ENCODE measurements at places on chromosomes 7 and 10. TPM values are rescaled to one million over a fixed set of nuclear protein-coding genes. Genes with fewer than 3 reads are reported as not detected.

GRCh38 chr10:102438374-102438773, 6.0 kb upstream of the CUEDC2 start:
- H3K27ac ChIP-seq: no peak overlapping the region
- H3K36me3 ChIP-seq: no peaks in the 10 kb centered on the region
- no peaks in the 10 kb centered on the region for H3K27me3 ChIP-seq
- no peak for DNase-seq
- peaks cover 6% of the 10 kb centered on the region for H3K4me1 ChIP-seq

GRCh38 chr10:129156406-129156805, 310.6 kb upstream of the MGMT start:
- no peaks in the 10 kb centered on the region for H3K4me1 ChIP-seq
- no peak for DNase-seq
- no peak overlapping the region for H3K27ac ChIP-seq
- no peak overlapping the region for H3K4me3 ChIP-seq
- no peaks in the 10 kb centered on the region for H3K36me3 ChIP-seq
- H3K27me3 ChIP-seq: no peaks in the 10 kb centered on the region

SIRT1 gene
- total RNA-seq: 42.6 TPM

ITGA8 gene
- total RNA-seq: 0.07 TPM

GRCh38 chr7:85890244-85890811, 703.5 kb upstream of the SEMA3D start:
- H3K4me1 ChIP-seq: no peaks in the 10 kb centered on the region
- H3K27ac ChIP-seq: no peak overlapping the region
- no peaks in the 10 kb centered on the region for H3K27me3 ChIP-seq
- peak; percentile 34 for DNase-seq

DNA sequence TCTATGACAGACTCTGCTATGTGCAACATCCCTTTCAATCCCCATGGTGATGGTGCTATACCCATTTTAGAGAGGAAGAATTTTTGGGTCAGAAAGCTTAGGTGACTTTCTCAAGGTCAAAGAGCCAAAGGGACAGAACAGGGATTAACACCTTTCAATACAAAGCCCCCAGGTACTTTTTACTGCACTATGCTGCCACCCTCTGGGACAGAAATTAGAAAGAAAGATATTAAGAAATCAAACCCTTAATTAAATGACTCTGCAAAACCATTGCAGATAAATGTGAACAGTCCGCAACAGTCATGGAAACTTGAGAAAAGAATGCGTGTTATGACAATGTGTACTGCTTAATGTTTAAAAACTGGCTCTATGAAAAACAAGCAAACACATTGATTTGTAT, 673.7 kb downstream of the MAGI2 start:
- no peaks in the 10 kb centered on the region for H3K4me1 ChIP-seq
- H3K27ac ChIP-seq: no peak overlapping the region
- no peaks in the 10 kb centered on the region for H3K36me3 ChIP-seq
- DNase-seq: no peak
- peaks cover 40% of the 10 kb centered on the region for H3K27me3 ChIP-seq

DNA sequence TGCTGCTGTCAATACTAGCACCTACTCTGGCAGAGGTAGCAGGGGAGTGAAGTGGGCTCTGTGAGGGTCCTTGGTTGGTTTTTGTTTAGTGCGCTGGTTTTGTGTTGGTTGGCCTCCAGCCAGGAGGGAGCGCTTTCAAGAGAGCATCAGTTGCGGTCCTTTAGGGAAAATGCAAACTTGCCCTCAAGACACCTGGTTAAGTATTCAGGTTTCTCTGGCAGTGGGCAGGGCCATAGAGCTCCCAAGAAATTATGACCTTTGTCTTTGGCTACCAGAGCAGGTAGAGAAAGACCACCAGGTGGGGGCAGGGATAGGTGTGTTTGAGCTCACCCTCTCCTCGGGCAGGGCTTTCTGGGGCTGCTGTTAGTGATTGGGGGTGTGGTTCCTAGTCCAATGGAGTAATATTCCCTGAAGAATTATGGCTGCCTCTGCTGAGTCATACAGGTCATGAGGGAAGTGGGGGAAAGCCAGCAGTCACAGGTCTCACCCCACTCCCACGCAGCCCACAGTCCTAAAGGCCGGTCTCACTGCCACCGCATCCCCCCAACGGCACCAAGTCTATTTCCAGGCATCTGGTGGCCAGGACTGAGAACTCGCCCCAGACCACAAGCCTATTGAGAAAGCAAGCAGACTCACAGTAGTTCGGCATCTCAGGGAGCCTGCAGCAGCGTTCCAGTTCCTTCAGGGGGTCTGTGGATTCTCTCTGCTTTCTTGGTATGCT, 280.5 kb downstream of the SFMBT2 start:
- no peaks in the 10 kb centered on the region for H3K4me1 ChIP-seq
- peaks cover 65% of the 10 kb centered on the region for H3K27me3 ChIP-seq
- no peaks in the 10 kb centered on the region for H3K36me3 ChIP-seq
- no peak overlapping the region for H3K4me3 ChIP-seq
- no peak for DNase-seq
- H3K27ac ChIP-seq: no peak overlapping the region

DNA sequence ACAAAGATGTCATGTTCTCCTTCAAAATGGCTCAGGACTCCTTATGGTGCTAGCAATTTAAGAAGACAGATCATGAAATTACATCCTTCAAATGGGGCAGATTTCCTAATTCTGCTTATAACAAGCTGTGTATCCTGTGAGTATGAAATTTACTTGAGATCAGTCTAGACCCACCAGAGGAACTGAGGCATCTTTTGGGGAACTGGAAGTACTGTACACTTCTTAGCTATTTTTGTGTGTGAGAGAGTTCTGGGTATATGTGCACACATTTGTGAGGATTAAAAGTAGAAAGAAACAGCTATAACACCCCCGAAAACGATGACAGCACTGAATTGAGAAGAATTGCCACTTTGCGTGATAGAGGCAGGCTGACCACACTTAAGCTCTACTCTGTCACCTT, 187.0 kb upstream of the CCDC6 start:
- H3K36me3 ChIP-seq: no peaks in the 10 kb centered on the region
- no peaks in the 10 kb centered on the region for H3K4me1 ChIP-seq
- DNase-seq: no peak
- H3K27ac ChIP-seq: no peak overlapping the region

DNA sequence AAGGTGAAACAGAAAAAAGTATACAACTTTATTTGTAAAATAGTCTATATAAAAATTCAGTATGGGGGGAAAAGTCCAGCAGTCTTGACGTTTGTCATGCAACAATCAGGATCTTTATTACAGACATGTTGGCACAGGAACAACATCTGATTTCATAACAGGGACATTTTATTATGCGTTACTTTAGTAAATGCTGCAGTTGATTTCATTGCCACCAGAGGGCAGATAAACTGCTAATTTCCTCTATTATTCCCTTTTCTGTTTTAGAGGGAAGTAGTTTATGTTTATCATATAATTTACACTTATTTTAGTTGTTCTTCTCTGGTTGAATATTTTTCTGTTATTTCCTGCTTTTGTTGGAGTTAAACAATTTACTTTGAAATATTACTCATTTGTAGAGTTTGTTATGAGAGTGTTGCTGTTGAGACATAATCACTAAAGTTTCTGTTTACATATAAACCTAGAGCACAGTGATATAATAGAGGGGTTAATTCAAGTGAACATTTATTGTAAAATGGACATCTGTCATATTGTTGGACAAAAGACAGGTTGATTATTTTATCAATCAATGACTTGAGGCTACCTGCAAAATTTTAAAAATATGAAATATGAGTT, 3.3 kb downstream of the PLXDC2 start:
- peak overlapping the region; percentile 46 for H3K27ac ChIP-seq
- no peaks in the 10 kb centered on the region for H3K27me3 ChIP-seq
- peaks cover 27% of the 10 kb centered on the region for H3K4me1 ChIP-seq
- H3K4me3 ChIP-seq: peak overlapping the region; percentile 85
- peak; percentile 84 for DNase-seq

DNA sequence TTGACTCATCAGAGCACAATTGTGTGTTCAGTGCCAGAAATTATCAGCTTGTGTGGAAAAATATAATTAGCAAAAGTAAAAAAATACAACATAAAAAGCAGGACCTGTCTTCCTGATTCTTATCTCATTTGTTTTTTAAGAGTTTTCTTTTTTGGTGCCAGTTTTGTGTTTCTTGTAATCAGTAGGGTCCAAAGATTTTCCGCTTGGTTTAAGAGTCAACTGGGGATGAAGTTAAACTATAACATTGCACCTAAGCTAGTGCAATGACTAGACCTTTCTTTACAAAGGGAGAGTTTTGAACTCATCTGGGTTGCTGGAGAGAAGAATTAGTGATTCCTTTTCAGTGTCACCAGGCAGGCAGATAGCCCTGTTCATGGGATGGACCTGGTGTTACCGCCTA, 113.4 kb downstream of the PLPP4 start:
- no peak overlapping the region for H3K27ac ChIP-seq
- no peaks in the 10 kb centered on the region for H3K36me3 ChIP-seq
- peaks cover 14% of the 10 kb centered on the region for H3K27me3 ChIP-seq
- no peaks in the 10 kb centered on the region for H3K4me1 ChIP-seq

ELFN1 gene
- total RNA-seq: 0.09 TPM

AOAH gene
- total RNA-seq: not detected

GRCh38 chr7:158647475-158647792, 57.2 kb downstream of the NCAPG2 start:
- DNase-seq: no peak
- no peaks in the 10 kb centered on the region for H3K27me3 ChIP-seq
- H3K36me3 ChIP-seq: peaks cover 68% of the 10 kb centered on the region
- H3K4me3 ChIP-seq: no peak overlapping the region

DNA sequence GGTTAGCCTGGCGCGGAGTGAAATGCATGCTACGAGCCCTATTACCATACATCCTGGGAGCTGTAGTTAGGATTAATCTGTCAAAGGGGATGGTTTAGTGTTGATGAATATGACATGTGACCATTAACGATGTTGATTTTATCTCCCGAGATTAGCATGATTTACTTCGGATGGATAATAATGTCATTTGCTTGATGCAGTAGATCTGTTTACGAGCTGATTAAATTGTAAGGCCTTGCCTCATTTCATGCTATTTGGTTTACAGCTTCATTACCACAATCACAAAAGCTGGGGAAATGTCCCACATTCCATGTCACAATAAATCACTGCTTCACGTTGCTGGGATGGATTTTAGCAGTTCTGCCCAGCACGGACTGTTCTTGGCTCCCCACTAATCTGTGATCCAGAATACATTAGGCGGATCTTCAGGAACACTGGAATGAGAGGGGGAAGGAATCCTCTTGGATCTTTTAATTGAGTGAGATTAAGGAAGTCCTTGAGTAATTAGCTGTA, 22.3 kb downstream of the ZNF503 start:
- no peaks in the 10 kb centered on the region for H3K36me3 ChIP-seq
- peaks cover 10% of the 10 kb centered on the region for H3K4me1 ChIP-seq
- H3K27me3 ChIP-seq: peaks cover 75% of the 10 kb centered on the region
- peak; percentile 84 for DNase-seq

CRYGN gene
- total RNA-seq: 0.13 TPM

- H3K36me3 ChIP-seq: no peaks in the 10 kb centered on the region
- H3K27ac ChIP-seq: no peak overlapping the region
These were observed 297.1 kb upstream of the LRGUK start for GRCh38 chr7:133830081-133830480.

DNA sequence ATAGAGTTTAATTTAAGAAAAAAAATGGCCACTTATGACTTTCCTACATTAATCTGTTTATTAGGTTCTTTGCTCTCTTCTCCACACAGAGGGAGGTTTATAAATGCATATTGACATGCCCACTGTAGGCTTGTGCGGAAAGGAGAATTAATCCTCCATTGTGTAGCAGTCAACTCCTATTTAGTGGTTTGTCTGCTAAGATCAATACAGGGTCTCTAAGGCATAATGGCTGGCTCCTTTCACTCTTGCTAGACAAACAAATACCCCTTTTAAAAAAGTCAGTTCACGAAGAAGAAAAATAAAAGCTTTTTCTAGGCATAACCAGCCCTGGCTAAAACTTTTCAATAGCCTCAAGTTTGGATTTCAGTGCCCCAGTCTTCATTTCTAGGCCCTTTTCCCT, 141.6 kb downstream of the TSPAN12 start:
- H3K27me3 ChIP-seq: no peaks in the 10 kb centered on the region
- H3K27ac ChIP-seq: no peak overlapping the region
- peaks cover 4% of the 10 kb centered on the region for H3K4me1 ChIP-seq
- H3K4me3 ChIP-seq: no peak overlapping the region

DNA sequence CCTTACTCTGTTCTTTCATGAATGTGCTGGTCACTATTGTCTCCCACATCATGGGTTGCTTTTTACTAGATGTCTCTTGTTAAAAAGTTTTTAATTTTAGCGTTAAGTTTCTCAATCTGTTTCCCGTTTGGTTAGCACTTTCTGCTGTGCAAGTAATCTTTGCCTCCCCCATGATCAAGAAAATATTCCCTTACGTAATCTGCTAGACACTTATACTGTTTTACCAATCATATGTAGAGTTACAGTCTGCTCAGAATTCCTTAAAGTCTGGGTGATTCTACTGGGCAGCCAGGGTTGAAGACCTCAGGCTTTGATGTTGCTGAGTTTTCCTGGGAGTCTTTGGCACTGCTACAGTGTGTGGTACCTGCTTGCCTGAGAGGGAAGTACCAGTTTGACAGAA, 38.2 kb upstream of the RPA3 start:
- no peaks in the 10 kb centered on the region for H3K4me1 ChIP-seq
- H3K27ac ChIP-seq: no peak overlapping the region
- no peaks in the 10 kb centered on the region for H3K36me3 ChIP-seq
- DNase-seq: no peak

RAPGEF5 gene
- 14.9 TPM for total RNA-seq

CALHM3 gene
- total RNA-seq: not detected

VPS26A gene
- total RNA-seq: 82.1 TPM

RPEL1 gene
- not detected for total RNA-seq

LBX1 gene
- total RNA-seq: not detected

GRCh38 chr7:135232720-135233119, 918 bp upstream of the STRA8 start:
- H3K27ac ChIP-seq: no peak overlapping the region
- H3K4me3 ChIP-seq: no peak overlapping the region
- H3K4me1 ChIP-seq: no peaks in the 10 kb centered on the region
- no peaks in the 10 kb centered on the region for H3K36me3 ChIP-seq
- no peak for DNase-seq
- H3K27me3 ChIP-seq: no peaks in the 10 kb centered on the region

TDRD1 gene
- not detected for total RNA-seq

GRCh38 chr10:28710202-28710886, 33.0 kb downstream of the BAMBI start:
- no peaks in the 10 kb centered on the region for H3K36me3 ChIP-seq
- peaks cover 12% of the 10 kb centered on the region for H3K4me1 ChIP-seq
- no peaks in the 10 kb centered on the region for H3K27me3 ChIP-seq
- no peak overlapping the region for H3K4me3 ChIP-seq

CDC14C gene
- total RNA-seq: not detected

DNA sequence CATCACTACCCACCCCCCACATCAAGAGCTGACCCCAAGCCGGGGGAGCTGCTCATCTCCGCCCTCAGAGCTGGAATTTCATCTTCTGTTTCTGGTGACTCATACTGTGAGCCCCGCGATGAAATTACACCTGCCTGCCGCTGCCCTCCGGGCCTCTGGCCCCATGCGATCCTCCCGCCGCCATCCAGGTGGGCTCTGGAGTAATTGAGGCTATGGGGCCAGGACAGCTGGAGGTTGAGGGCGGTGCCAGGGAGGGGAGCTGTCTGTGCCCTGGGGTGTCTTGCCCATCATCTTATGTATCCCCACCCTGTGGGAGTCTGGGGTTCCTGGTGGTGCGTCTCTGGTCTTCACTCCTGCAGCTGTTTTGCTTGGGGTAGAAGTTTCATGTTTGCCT, 9.0 kb downstream of the GTF2IRD1 start:
- no peak overlapping the region for H3K27ac ChIP-seq
- H3K4me3 ChIP-seq: no peak overlapping the region
- no peak for DNase-seq
- no peaks in the 10 kb centered on the region for H3K27me3 ChIP-seq

GRCh38 chr7:150903606-150904005, 51.3 kb downstream of the AOC1 start:
- peaks cover 7% of the 10 kb centered on the region for H3K4me1 ChIP-seq
- H3K27me3 ChIP-seq: peaks cover 8% of the 10 kb centered on the region
- no peaks in the 10 kb centered on the region for H3K36me3 ChIP-seq
- H3K4me3 ChIP-seq: no peak overlapping the region
- no peak overlapping the region for H3K27ac ChIP-seq
